ENCODE measurements at places on chromosomes 12 and 14. TPM values are rescaled to one million over a fixed set of nuclear protein-coding genes. Genes with fewer than 3 reads are reported as not detected.

DNA sequence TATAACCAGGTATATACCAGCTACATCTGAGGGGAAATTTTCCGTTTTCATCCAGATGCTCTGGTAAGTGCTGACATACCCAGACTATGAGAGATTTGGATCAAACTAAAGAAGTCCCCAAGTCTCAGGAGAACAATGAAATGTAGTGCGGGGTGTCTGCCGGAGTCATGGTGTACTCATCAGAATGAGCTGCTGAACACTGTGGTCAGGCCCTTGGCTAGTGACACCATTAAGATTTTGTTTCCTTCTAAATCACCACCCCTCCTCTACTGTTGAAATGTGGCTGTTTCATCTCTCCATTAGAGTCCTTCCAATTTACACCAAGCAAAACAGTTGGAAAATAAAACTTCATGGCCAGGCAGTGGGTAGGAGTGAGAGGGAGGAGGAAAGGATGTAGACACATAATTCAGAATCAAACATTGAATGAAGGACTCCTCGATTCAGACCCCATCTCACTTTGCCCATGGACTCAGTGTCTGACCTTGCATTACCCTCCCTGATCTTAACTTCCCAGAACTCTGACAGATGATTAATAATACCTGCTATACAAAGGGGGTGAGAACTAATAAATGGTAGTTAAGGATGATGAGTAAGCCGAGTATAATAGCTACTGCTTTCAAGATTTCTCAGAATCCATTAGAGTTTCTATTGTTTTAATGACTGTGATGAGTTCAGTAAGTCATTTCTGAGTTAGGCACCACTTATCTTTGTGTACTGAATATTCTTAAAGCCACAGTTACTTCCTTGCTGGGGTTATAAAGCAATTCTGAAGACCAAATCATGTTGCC, 127.4 kb downstream of the CRADD start:
- peak; percentile 30 for DNase-seq

GRCh38 chr14:98954349-98955000, 317.5 kb downstream of the BCL11B start:
- no peak for DNase-seq

DNA sequence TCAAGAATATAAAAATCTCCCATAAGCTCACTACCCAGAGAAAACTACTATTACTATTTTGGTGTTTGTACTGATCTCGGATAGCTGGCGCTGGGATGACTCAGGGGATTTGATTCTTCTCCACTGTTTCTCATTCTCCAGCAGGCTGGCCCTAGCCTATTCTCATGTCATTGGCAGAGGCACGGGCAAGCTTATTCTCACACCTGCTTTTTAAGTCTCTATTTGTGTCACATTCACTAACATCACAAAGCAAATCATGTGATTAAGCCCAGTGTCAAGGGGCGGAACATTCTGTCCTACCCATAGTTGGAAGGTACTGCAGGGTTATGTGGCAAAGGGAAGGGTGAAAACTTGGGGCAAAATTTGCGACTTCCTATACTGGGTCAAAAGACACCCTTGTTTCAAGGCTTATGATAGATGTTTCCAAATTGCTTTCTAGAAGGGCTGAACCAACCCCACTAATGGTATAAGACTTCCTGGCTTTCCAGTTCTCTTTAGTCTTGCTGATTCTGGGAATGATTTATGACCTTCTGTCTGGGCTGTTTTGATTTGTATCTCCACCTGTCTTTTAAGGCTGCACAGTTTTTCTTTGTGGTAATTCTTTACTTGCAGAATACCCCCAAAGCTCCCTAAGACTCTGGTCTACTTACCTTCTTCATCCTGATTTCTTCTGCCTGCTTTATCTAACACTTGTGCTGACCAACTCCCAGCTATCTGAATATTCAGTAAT, 406.4 kb downstream of the NRXN3 start:
- no peak for DNase-seq

GRCh38 chr14:77822307-77822706, 22.4 kb downstream of the ADCK1 start:
- DNase-seq, result no peak

The CLEC4C gene
- not detected for total RNA-seq

- DNase-seq, result no peak
These were observed 41.6 kb downstream of the ITPK1 start for GRCh38 chr14:93073910-93074769.

- DNase-seq, result no peak
These were observed 49.1 kb downstream of the BTG1 start for GRCh38 chr12:92096346-92097136.

DNA sequence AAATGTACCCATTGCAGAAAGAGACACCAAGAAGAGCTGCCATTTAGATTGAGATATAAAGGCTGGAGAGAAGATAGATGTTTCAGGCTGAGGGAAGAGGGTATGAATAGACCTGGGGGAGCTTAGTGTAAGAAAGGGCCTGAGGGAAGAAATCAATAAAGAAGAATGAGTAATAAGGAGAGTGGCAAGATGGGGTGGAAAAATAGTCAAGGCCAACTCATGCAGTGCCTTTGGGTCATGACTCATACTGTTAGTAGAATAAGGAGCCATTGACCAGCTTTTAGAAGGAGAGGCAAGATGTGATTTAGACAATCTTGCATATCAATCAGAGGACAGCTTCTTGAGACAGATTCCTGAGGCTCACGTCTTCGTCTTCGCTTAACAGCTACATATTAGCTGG, 287.5 kb downstream of the DUSP6 start:
- DNase-seq, result peak; percentile 90

DNA sequence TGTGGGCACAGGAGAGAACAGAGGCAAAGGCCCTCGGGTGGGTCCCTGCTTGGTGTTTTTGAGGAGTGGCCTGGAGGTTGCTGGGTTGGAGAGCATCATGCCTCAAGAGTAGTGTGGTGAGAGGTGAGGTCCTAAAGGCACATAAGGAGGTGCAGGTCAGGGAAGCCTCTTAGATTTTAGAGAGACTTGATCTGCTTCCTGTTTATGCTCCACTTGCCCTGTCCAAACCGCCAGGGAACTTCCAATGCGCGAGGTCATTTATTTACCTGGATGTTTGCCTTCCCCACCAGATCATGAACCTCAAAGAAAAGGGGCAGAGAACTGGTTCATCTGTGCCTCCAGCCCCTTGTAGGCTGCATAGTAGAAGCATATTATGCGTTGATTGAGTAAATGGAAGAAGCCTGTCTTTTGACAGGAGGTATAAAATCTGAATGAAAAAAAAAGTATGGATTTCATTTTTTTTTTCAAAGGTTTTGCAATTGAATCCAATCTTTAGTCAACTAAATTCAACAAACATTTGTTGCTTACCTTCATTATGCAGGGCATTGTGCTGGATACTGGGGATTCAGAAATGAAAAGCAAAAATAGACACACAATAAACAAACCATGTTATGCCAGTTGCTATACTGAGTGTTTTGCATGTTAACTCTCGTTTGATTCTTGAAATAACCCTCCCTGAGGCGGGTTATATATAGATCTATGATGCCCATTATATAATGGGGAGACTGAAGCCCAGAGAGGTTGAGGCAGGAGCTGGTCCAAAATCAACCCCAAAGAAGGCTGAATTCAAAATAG, 485.2 kb downstream of the VRK1 start:
- no peak for DNase-seq

GRCh38 chr14:51644217-51644933, 7.3 kb upstream of the FRMD6 start:
- DNase-seq, result peak; percentile 78

DNA sequence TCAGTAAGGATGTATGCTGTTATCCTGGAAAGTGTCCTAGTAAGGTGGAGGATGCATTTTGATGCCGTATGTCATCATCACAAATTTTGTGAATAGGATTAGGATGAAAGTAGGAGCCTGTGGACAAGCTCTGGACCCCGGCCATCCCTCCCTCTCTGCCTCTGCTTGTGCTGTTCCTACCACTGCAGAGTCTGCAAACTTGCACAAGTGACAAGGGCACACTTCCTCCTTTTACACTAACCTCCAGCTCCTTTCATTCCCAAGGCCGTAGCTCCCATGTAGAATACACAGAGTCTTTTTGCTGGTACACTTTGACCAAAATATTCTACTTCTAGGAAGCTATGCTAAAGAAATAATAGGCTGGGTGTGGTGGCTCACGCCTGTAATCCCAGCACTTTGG, 13.3 kb upstream of the TMCC3 start:
- DNase-seq, result no peak

The SAMD15 gene
- total RNA-seq, result 1.7 TPM

GRCh38 chr14:21039585-21040369, 2.4 kb upstream of the RNASE7 start:
- peak; percentile 63 for DNase-seq

DNA sequence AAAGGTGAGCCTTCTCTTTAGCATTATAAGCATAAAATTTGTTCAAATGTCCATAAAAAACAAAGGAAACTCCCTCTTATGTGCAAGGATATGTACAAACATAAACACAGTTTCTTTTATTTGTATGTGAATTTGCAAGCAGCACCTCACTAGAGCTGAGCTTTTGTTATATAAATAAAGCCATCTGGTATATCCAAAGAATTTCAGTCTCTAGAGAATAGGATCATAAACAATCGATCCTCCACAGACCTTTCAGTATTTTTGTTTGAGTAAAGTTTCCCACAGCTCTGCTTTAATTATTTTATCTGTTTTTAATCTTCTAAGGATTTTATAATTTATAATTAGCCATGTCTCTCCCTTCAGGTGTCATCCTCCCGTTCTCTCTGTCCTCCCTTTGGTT, 89.2 kb downstream of the OTOGL start:
- DNase-seq, result no peak

DNA sequence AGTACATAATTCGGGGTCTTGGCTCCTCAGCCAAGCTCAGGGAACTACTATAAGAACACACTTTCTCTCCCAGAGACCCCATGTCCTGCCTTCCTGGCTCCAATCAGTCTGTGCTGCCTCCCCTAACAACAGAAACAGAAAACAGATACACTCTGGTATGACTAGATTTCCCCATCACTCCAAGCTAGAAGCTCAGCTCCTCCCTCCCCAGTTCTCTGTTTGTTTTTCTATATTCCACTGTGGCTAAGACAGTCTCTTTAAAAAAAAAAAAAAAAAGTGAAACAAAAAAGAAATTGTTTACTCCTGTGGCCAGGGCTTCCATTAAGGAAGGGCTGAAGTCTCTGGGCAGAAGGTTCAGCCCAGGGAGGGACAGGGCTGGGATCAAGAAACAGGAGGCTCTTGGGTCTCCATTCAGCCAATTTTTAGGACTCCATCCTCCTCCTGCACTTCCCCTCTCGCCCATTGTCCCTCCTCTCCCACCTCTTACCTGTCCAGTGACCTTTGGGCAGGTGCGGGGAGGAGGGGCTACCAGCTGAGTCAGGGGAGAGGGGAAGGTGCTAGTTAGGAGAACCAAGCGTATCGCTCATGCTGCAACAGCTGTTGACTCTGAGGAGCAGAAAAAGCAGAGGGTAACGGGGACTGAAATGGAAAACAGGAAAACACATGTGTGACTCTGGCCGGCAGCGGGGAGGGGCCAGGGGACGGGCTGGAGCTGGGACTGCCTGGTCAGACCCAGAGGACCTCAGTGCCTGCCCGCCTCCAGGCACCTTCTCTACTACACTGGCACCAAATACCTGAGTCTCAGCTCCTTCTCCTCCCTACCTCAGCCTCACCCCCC, 4.1 kb upstream of the SLC7A7 start:
- DNase-seq, result peak; percentile 74

- DNase-seq, result no peak
These were observed 28.2 kb upstream of the CPSF6 start for GRCh38 chr12:69211160-69211559.

DNA sequence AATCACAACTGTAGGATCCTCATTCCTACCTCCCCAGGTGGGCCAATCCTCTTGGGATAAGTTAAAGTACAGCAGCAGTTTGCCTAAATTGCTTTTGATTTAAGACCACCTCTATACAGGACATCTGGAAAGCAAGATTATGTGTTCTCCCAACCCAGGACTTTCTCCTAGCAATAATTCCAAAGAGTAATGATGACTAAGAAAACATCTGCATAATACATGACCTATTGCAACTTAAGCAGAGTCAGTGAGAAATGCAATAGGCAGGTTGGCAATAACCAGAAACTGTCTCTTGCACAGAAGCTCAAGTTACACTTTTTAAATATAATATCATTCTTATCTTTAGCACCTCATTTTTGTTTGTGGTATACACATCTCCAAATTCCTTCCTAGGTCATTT, 275.4 kb downstream of the TRHDE start:
- peak; percentile 9 for DNase-seq

- peak; percentile 38 for DNase-seq
These were observed 36.0 kb downstream of the NTF3 start for GRCh38 chr12:5467931-5468330.

DNA sequence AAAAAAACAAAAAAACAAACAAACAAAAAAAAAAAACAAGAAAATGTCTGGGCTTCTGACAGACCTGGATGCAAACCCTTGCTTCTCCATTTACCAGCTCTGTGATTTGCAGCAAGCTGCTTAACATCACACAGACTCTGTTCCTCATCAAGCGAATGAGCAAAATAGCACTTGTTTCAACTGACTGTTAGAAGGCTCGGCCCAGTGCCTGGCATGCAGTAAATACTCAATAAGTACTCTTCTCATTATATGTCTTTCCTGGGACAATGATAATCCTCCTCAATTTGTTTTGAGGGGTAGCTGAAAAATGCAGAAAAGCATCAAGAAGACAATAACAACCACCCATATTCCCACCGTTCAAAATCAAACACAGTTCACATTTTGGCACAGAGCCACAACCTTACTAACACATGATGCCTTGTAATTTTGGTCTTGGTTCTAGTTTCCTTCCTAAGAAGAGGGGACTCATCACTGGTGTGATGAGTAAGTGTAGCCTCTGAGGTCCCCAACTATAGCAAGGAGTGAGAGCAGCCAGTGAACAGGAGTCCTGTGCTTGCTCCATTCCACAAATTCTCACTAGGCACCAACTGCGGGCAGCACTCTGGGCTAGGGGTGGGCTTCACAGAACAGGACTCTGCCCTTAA, 60.4 kb downstream of the TTC7B start:
- no peak for DNase-seq

- no peak for DNase-seq
These were observed 103.6 kb downstream of the TMEM30B start for GRCh38 chr14:61177279-61178225.

DNA sequence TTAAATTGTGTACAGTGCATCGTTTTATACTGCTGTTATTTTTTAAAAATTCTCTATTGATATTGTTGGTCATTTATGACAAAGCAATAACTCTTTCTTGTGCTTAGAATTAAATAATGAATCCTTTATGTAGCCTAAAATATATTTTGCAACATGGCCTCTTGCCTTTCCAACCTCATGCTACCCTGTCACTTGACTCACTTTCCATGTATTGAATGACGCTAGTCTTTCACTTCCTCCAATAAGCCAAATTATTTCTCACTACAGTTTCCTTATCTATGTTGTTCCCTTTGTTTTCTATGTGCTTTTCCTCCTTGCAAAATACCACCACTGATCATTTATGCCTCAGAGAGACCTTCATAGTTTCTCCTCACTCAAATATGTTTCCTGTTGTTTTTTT, 16.3 kb upstream of the EPYC start:
- no peak for DNase-seq

The CLEC4A gene
- not detected for total RNA-seq
